ENCODE measurements at places on chromosomes 4 and X.

- DNase-seq: no peak
Measured at GRCh38 chr4:156197216-156197615, 243.6 kb upstream of the CTSO start.

- no peak for DNase-seq
Measured at GRCh38 chr4:86106475-86106874, 253.4 kb downstream of the MAPK10 start.

DNA sequence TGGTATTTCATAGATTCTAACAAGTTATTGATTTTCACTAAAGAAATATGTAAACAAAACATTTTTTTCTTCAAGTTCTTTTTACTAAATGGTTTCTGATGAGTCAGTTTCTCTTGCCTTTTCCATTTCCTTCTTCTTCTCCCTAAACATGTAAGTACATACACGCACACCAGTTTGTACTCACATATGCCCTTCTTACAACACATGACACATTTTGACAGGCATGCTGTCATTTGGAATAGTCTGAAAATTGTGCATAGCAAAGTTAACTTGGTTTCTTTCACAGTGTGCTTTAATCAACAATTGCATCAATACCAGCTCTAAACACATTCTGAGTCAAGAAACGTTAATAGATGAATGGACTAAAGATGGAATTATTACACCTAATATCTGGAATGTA lies 35.1 kb downstream of the PRSS12 start:
- no peak for DNase-seq

GRCh38 chrX:44189116-44189515 lies 154.4 kb downstream of the EFHC2 start:
- no peak for DNase-seq

- DNase-seq: no peak
Measured at GRCh38 chr4:66404141-66404540, 733.9 kb upstream of the EPHA5 start.

DNA sequence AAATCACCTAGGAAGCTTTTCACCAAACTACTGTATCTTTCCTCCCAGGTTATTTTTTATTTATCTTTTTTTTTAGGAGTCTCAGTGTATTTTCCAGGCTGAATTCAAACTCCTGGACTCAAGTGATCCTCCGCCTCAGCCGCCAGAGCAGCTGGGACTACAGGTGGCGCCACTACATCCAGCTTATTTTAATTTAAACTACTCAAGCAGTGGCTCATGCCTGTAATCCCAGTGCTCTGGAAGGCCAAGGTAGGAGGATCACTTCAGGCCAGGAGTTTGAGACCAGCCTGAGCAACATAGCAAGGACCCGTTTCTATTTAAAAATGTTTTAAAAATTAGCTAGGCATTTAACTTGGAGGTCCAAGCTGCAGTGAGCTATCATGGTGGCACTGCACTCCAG lies 37.8 kb downstream of the LEF1 start:
- DNase-seq: no peak

DNA sequence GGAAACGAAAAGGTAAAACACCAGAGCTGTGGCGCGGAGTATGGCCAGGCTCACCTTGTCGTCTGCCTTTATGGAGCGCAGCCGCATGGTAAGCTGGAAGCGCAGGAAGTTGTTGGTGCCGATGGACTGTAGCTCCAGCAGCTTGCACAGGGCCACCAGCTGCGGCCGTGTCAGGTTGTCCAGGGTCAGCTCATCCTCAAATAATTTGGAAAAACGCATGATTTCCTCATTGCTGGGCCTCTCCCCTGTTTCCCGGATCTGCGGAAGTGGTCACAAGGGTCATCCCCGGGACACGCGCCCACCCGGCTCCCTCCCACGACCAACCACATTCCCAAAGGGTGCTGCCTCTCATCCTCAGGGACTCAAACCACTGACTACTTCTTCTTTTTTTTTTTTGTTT lies 23.3 kb downstream of the LETM1 start:
- no peak for DNase-seq

GRCh38 chrX:129706400-129707072 lies 32.2 kb upstream of the XPNPEP2 start:
- no peak for DNase-seq

DNA sequence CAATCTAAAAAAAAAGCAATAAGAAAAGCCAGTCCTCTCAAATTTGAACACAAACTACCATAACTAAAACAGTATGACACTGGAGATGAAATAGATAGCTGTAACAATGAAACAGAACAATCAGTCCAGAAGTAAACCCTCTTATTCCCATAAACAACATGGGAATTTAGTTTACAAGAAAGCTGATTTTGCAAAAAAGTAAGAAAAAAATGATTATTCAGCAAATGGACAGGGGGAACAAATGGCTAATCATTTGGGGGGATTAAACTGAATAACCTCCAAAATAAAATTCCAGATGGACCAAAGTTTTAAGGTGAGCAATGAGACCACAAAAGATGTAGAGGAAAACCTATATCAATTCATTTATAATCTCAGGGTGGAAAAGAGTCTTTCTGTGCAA lies 16.1 kb upstream of the SASH3 start:
- no peak for DNase-seq
